IMR-90 (cell line): ENCODE measurements at places on chromosomes 4 and X. TPM values are rescaled to one million over a fixed set of nuclear protein-coding genes. Genes with fewer than 3 reads are reported as not detected.
A peak's percentile ranks its signal among the peaks of the same experiment; 100 is the strongest.

C1QTNF7 gene
- total RNA-seq = 0.18 and 0.28 TPM in 2 replicates

- DNase-seq = no peak
- H3K36me3 ChIP-seq = no peaks in the 10 kb centered on the region
- no peaks in the 10 kb centered on the region for H3K27me3 ChIP-seq
Measured at GRCh38 chr4:11259837-11260236, 168.9 kb downstream of the HS3ST1 start.

DNA sequence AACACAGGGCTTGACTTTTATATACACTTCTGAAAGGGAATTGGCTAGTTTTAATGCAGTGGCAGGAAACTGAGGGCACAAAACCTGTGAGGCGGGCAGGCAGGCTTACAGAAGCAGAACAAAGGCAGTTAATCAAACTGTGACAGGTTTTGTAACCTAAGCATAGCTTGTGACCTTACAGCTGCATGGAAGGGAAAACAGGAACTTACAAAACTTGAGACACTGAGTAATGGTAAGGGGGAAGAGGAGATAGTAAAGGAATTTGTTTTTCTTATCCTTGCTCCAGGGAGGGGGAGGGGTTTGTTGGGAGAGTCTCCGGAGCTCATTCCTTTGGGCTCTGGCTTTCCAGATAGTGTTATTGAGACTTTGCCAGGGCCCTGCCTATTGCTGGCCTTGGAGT is 55.6 kb downstream of the SLITRK4 start:
- no peaks in the 10 kb centered on the region for H3K4me1 ChIP-seq
- no peak for DNase-seq
- H3K27ac ChIP-seq = no peak overlapping the region
- H3K4me3 ChIP-seq = no peak overlapping the region

KIF4A gene
- 19.0 and 24.4 TPM in 2 replicates for total RNA-seq

GRCh38 chrX:84729809-84730208 is 227.6 kb upstream of the HDX start:
- peak; percentile 31 for DNase-seq

- peak overlapping the region; percentile 61; the same call in 1 of the 2 replicates for H3K27ac ChIP-seq
- H3K36me3 ChIP-seq = 0 out of 2 replicates have a peak, but pooled peaks cover 2% of the 10 kb centered on the region
- H3K27me3 ChIP-seq = no peaks in the 10 kb centered on the region
- H3K4me3 ChIP-seq = no peak overlapping the region
- H3K4me1 ChIP-seq = 0 out of 2 replicates have a peak, but pooled peaks cover 3% of the 10 kb centered on the region
Measured at GRCh38 chr4:103105558-103106356, 6.1 kb upstream of the BDH2 start.

- no peak overlapping the region for H3K4me3 ChIP-seq
- no peak overlapping the region for H3K27ac ChIP-seq
- H3K4me1 ChIP-seq = peaks cover 3% of the 10 kb centered on the region; the same call in 1 of the 2 replicates
- no peaks in the 10 kb centered on the region for H3K27me3 ChIP-seq
- DNase-seq = no peak
Measured at GRCh38 chr4:159138436-159138835, 35.6 kb downstream of the RAPGEF2 start.

- H3K4me1 ChIP-seq = no peaks in the 10 kb centered on the region
- no peak for DNase-seq
- no peaks in the 10 kb centered on the region for H3K36me3 ChIP-seq
- no peak overlapping the region for H3K4me3 ChIP-seq
Measured at GRCh38 chr4:136935305-136935704, 597.0 kb downstream of the PCDH18 start.

GRCh38 chr4:174038481-174038880 is 245.0 kb downstream of the FBXO8 start:
- H3K4me1 ChIP-seq = no peaks in the 10 kb centered on the region
- no peak overlapping the region for H3K4me3 ChIP-seq
- H3K27ac ChIP-seq = no peak overlapping the region
- DNase-seq = no peak

DNA sequence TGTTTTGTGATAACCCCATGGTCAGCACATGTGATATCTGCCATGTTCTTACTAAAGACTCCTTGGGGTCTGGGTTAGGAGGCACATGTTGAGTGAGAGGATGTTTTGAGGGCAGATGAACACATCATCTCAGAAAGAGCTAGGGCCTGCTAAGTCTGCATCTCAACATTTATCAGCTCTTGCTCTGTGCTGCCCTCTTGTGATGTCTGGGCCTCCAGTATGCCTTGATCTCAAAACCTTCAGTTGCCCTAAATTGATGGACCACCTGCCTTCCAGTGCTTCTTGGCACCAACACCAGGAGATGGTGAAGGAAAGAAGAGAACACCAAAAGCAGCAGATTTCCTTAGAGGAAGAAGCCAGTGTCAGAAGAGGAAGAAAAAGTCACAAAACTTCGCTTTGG is 22.5 kb downstream of the MID1 start:
- DNase-seq = peak; percentile 32
- H3K4me3 ChIP-seq = no peak overlapping the region
- H3K27me3 ChIP-seq = no peaks in the 10 kb centered on the region
- H3K36me3 ChIP-seq = no peaks in the 10 kb centered on the region

DNA sequence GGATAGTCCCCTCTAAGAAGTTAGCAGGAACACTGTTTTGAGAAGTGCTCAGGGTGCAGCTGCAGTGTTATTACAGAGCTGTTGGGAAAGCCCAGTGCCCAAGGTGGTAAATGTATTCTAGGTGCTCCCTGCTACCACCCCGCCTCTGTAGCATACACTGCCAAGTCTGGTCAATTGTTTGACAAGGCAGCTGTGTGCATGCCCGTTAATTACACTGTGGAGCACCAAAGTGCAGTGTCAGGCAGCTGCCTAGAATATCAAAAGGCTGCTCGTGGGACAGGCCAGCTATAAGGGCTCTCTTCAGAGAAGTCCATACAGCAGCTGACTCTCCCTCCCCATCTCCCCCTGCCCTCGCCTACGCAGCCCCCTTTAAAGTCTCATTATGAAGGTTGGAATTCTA is 99.9 kb upstream of the KLHL13 start:
- no peak overlapping the region for H3K27ac ChIP-seq
- H3K4me1 ChIP-seq = no peaks in the 10 kb centered on the region
- no peak for DNase-seq
- H3K27me3 ChIP-seq = no peaks in the 10 kb centered on the region; the same call in none of the 2 replicates
- no peak overlapping the region for H3K4me3 ChIP-seq

APOOL gene
- 9.7 and 11.1 TPM in 2 replicates for total RNA-seq

GRCh38 chr4:101186567-101187184 is 160.7 kb downstream of the PPP3CA start:
- H3K36me3 ChIP-seq = peaks cover 1% of the 10 kb centered on the region; the same call in 1 of the 2 replicates
- no peak for DNase-seq
- H3K4me3 ChIP-seq = no peak overlapping the region
- H3K4me1 ChIP-seq = peaks cover under 1% of the 10 kb centered on the region; the same call in 1 of the 2 replicates
- H3K27ac ChIP-seq = no peak overlapping the region
- no peaks in the 10 kb centered on the region for H3K27me3 ChIP-seq

GRCh38 chrX:133969191-133969590 is 16.2 kb downstream of the GPC3 start:
- H3K27me3 ChIP-seq = peaks cover 2% of the 10 kb centered on the region; the same call in 1 of the 2 replicates
- H3K36me3 ChIP-seq = no peaks in the 10 kb centered on the region
- H3K4me1 ChIP-seq = no peaks in the 10 kb centered on the region
- DNase-seq = no peak

GRCh38 chr4:1601852-1602654 is 82.1 kb downstream of the FAM53A start:
- no peaks in the 10 kb centered on the region for H3K4me1 ChIP-seq
- H3K27me3 ChIP-seq = peaks cover 13% of the 10 kb centered on the region; the same call in 1 of the 2 replicates
- H3K36me3 ChIP-seq = no peaks in the 10 kb centered on the region
- DNase-seq = no peak

- H3K27ac ChIP-seq = no peak overlapping the region
- H3K4me1 ChIP-seq = no peaks in the 10 kb centered on the region; the same call in 1 of the 2 replicates
Measured at GRCh38 chrX:11188664-11189063, 77.5 kb downstream of the HCCS start.

GAGE12H gene
- not detected in 2 replicates for total RNA-seq
